ENCODE measurements at places on chromosomes 7 and 10.

GRCh38 chr10:78291722-78292121 lies 258.1 kb downstream of the RPS24 start:
- no peak for DNase-seq

DNA sequence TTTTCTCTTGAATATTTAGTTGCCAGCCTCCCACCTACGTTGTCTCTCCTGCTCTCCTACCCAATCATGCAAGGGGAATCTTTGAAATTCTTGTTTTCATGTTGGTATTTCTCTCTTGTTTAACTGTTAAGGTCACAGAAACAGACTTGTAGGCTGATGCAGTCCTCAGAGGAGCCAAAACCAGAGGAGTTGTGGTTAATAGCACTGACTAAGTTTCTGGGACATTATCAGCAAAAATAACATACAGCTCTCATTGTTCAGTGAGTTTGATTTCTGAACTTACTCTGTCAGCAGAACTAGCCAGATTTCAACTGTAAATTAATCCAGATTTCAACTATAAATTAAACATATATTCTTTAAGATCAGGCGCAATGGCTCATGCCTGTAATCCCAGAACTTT lies 11.1 kb upstream of the CUL1 start:
- no peak for DNase-seq

DNA sequence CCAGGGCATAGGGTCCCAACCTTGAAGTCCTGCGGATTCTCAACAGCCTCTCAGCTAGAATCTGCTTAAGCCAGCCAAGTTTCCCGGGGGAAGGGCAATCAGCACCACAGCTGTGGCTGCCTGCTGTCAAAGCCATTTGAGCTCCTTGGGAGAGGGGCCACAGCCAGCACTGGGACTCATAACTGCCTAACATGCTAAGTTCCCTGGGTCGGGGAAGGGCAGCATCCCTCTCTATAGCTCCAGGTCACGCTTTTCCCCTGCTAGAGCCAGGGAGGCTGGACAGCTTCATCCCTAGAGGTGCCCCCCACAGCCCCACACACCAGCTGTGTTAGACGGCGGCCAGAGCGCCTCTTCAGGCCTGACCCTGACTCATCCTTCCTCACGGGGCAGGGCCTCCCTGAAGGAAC lies 49.6 kb upstream of the PDE1C start:
- no peak for DNase-seq

- DNase-seq: no peak
Observed at GRCh38 chr10:43978091-43978490, 329.4 kb upstream of the ZNF32 start.

DNA sequence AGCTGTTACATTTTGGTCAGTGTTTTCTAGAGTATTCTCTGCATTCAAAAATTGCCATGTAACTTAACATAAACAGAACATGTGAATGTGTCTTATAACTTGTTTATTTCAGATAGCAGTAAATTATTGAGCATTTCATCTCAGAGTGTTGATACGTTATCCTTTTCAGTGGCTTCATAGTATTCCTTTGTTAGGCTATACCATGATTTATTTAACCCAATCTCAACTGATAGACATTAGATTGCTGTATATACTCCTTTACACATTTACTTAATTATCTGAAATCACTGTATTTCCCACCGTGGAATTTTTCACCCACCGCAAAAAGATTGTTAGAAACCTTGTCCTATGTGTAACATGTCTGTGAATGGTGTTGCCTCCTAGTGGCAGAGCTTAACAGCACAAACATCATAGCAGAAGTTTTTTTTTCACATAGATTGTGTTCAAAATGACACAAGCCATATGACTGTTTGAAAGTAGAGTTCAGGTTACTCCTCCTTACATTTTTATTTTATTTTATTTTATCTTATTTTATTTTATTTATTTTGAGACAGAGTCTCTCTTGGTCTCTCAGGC lies 21.4 kb downstream of the SLF2 start:
- no peak for DNase-seq

- DNase-seq: no peak
Observed at GRCh38 chr10:26567351-26567721, 129.2 kb downstream of the APBB1IP start.

GRCh38 chr10:109769966-109770365 lies 153.3 kb downstream of the XPNPEP1 start:
- no peak for DNase-seq

DNA sequence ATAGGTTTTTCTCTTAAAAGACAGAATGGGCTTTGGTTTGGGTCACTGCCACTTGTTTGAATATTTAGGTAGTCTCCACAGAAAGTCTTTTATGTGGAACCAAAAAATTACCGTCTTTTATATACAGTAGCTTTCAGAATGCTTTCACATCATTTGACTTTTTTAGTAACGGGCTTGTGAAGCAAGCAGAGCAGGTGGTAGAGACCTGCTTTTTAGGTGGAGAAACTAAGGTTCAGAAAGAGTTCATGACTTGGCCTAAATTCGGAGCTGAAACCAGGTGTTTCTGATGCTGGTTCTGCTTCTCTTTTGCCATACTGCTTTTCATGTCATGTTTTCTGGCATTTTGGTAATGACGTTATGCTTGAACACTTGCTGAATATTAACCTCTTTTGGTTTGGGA lies 36.3 kb downstream of the GARS1 start:
- no peak for DNase-seq

DNA sequence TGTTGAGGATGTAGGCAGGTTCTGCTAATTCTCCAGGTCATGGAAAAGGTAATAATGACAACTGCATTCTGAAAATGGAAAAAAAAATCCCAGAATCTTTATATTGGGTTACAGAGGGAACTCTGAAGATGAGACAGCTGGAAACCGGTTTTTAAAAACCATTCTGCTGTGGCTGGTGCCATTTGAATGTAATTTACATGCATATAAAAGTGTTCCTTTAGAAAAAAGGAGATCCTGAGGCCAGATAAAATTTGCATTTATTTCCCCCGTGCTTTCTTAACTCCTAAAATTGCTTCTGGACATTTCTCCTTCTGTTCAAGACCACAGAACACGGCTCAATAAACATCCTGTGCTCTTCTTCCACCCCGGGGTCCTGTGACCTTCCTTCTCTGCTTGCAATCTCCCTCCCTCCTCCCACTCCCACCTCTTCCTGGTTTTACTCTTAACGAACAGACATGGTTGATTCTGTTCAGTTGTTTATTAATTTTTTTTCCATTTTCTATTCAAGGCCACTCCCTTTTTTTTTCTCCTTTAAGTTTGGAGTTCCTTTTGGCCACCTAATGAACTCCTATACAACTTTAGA lies 41.6 kb downstream of the SH2D4B start:
- DNase-seq: no peak

DNA sequence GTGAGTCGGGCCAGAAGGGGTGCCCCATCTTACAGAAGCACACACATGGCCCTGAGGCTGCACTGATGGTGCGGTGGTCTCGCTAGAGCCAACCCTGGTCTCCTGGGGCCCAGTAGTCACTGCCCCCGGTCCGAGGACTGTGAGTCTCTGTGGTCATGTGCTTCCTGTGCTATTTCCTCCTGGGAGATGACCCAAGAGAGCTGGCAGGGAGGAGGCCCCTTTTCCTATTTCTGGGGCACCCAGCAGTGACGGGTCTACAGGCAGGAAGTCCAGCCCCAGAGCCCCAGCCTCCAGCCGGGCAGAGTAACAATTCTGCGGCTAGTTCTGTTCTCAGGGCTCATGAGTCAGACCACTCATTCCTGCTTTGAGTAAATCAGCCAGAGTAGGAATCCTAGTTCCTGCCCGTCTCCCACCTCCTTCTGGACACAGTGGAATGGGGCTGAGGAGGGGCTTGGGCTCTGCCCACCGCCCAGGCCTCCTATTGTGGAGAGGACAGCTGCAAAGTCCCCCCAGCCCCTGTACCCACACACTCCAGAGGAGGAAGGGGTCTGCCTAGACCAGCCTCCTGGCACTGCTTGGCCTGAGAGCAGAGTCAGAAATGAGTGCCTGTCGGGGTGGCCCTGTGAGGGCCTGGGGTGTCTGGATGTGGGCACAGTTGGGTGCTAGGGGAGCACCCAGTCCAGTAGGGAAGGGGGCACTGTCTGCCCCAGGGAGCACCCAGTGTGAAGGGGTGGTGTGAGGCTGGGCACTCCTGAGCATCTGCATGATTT lies 80.5 kb upstream of the PPIF start:
- no peak for DNase-seq

DNA sequence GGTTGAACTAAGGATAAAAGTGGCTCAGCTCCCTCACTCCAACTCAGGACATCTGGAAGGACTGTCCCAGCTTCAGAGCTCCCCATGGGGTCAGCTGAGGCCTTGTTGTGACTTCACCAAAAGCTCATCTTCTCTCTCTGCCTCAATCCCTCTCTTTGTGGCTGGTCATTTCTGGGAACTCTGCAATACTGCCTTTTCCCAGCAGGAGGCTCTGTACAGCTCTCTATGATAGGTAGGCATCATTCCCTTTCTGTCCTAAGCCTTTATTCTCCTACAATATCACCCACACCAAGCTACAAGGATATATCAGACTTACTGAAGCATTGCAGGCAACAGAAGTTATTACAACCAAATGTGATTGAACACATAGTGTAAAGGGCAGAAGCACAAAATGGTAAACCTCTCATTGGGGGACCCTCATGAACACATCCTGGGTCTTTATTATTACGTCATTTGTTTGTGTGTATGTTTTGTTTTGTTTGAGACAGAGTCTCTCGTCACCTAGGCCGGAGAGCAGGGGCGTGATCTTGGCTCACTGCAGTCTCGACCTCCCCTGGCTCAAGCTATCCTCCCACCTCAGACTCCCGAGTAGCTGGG lies 36.7 kb upstream of the PRPS1L1 start:
- no peak for DNase-seq

DNA sequence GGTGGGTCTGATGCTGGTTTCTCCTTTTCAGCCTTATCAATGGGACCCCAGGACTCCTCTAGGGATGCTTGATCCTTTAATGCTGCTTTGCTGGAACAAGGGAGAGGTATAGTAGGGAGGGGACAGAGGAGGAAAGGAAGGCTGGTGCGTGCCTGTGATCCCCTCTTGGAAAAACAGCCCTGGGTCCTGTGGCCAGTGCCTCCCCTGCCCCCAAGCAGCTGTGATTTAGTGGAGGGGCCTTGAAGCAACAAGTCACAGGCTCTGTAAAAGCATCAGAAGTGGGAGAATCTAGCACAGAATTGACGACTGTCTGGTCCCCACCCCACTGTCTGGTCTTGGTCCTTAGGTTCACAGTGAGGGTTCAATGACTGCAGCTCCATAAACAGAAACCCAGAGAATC lies 237.7 kb downstream of the SKAP2 start:
- no peak for DNase-seq

DNA sequence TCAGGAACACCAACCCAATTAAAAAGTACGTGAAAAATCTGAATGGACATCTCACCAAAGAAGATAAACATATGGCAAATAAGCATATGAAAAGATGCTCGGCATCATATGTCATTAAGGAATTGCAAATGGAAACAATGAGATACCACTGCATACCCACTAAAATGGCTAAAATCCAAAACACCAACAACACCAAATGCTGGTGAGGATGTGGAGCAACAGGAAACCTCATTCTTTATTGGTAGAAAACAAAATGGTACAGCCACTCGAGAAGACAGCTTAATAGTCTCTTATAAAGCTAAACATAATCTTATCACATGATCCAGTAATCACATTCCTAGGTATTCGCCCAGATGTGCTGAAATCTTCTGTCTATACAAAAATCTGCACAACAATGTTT lies 13.1 kb downstream of the RSU1 start:
- no peak for DNase-seq

DNA sequence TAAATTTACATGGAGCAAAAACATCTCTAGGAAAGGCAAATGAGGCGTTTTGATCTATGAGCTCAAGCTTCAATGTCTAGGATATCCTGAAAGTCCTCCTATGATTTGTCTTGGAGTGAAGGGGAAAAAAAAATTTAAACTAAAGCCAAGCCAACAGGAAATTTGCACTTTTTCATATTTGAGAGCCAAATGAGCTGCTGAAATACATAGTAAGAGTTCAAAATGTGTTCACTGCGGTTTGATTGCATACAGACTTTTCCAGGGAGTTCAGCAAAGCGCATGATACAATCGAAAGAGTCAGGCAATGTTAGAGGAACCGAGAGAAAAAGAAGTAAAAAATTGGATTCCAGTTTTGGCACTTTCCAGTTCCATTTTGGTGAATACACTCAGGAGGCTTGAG lies 633.4 kb upstream of the MGMT start:
- DNase-seq: no peak

GRCh38 chr7:147524726-147525250 lies 1065.8 kb upstream of the C7orf33 start:
- DNase-seq: no peak

- DNase-seq: no peak
Observed at GRCh38 chr7:2016761-2017480, 215.8 kb downstream of the MAD1L1 start.
